ENCODE measurements at places on chromosomes 16 and 17.

DNA sequence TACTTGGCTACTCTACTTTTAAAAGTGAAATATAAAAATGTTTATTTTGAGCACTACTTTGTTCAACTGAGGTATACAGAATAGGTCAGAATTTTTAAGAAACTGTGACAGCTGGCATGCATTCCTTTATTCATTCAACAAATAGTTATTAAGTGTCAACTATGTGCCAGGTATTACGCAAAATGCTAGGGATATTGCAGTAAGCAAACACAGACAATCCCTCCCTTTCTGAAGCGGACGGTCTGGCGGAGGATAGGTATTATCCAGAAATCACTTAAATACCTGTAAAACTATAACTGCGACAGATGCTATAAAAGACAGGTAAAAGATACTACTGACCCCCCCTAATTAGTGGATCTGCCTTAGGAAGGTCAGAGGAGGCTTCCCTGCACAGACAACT, 26.1 kb downstream of the METTL16 start:
- no peak for DNase-seq

DNA sequence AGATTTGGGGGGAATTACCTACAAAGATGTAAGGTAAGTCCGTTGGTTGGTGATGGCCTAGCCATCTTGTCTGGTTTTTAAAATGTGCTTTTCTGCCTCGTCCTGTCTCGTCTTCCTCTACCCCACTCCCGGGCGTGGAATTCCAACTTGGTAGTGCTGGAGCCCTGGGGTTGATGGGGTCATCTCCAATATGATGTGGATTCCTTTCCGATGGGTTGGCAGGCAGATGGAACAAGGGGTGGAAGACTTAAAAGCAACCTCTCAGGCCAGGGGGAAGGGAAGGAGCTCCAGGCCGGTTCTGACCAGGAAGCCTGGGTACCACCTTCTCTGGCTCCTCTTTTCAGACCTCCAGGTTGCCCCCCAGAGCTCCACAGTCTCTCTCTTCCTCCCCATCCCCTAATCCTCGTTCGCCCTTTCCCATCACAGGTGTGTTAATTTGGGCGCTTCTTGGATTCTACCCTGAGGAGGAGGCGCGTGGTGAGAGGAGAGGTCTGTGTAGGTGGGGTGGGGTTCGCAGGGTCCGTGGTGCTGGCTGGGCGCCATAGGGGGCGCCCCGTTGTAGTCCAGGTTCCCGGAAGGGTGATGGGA, 5.1 kb upstream of the HOXB2 start:
- no peak for DNase-seq

- DNase-seq = no peak
Measured at GRCh38 chr17:74514632-74515334, 16.5 kb downstream of the CD300LB start.

DNA sequence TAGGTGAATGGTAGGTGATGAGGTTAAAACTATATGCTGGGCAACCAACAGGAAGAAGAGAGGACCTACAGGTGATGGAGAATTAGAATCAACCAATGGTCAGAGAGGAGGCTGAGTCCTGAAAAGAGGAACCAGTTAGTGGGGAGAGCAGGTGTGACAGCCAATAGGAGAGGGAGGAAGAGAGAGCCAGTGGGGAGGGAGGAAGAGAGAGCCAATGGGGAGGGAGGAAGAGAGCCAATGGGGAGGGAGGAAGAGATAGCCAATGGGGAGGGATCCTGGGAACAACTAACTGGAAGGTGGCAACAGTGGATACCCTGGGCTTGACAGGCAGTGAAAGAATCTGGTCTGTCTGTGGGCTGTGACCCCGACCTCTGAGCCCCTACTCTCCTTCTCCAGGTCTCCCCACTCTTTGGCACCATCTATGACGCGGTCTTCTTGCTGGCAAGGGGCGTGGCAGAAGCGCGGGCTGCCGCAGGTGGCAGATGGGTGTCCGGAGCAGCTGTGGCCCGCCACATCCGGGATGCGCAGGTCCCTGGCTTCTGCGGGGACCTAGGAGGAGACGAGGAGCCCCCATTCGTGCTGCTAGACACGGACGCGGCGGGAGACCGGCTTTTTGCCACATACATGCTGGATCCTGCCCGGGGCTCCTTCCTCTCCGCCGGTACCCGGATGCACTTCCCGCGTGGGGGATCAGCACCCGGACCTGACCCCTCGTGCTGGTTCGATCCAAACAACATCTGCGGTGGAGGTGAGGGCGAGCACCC, 3.7 kb downstream of the GUCY2D start:
- no peak for DNase-seq

GRCh38 chr16:10069374-10069773, 112.9 kb downstream of the GRIN2A start:
- DNase-seq = no peak

GRCh38 chr17:1228781-1229348, 41.4 kb upstream of the BHLHA9 start:
- DNase-seq = no peak

DNA sequence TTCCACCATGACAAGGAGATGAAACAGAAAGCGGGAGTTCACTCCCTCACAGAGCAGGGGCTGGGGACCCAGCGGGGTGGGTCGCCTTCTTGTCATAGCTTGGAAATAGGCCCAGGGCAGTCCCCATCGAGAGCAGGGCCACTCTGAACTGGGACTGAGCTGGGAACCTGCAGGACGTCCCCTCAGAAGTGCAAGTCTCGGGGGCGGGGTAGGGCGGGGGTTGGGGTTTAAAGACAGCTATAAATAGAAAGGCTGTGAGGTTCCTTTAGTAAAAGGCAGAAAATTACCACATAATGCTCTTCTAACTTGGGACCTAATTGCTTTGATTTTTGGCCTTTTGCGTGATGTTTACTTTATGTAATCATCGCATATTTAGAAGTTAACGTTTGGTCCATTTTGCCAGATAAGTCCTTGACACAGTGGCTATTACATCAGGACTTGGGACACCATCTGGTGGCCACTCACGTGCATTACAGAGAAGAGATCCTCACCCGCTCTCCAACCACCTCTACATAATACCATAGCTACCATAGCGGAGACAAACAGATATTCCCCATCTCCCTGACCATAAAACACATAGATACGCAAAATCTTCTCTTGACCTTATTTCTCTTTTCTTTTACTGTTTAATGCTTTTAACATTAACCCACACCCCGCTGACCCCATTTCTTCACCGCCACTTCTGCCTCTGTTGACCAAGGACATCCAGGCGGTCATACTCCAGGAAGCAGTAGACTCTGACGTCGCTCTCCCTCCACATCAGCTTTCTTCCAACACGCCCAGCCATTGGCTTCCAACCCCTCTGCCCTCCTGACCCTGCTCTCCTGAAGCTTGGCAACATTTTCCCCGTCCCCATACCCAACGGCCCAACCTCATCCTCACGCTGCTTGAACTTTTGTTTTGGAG, 27.5 kb upstream of the PIK3R6 start:
- peak; percentile 37 for DNase-seq

GRCh38 chr16:49498264-49498663, 124.7 kb downstream of the C16orf78 start:
- no peak for DNase-seq

DNA sequence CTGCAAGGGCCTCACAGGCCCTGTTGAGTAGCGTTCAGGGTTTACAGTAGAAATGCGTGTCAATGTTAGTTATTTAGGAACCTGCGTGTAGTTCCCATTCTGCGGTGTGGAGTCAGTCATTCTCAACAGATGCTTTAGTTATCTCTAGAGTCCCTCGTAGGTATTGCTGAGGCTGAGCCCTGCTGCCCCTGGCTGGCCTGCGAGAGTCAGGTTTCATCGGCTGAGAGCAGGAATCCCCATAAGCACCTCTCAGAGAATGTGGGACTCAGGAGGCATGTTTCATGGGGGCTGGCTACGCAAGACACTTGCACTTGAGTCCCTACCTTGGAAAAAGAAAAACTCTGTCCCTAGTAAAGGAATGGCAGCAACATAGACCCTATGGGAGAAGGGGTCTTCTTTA, 347.5 kb upstream of the ASIC2 start:
- DNase-seq = no peak

DNA sequence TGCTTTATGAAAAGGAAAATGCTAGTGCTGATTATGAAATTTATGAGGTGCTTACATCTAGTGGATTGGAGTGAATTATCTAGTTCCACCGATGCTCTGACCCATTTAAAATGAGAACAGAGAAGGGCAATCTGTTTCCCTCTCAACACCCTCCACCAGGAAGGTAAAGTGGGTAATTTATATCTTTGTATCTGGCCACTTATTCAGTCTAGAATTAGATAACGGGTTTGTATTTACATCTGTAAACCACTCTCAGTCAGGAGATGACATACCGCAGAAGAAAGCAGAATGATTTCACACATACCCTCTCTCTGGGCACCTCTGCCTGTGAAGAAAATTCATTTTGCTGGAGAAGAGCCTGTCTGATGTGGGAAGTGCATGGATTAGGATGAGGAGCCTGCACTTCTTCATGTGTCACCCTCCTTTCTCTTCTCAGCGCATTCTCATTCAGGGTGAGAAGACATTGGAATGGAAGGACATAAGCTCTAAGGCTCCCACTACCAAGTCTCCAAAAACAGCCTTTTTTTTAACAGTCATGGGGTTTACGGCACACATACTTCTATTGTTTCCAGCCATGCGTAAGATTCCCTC, 646.7 kb upstream of the SALL1 start:
- no peak for DNase-seq

DNA sequence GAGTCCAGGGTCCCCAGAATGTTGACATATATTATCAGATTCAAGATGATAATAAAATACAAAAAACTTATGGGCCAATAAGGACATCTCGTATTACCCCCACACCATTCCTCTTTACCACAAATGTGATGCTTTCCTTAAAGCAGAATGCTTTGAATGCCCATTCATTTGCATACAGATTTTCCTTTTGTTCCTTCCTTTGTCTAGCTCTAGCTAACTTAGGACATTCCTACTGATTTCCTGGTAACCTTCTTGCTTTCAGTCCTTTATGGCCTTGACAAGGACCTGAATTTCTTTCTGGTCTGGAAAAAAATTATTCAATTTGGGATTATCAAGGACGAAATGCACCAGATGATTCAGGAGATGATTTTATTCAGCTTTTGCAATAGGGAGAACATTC, 304.0 kb downstream of the TMEM114 start:
- DNase-seq = no peak

GRCh38 chr17:3903881-3904290, 11.0 kb upstream of the CAMKK1 start:
- DNase-seq = no peak

DNA sequence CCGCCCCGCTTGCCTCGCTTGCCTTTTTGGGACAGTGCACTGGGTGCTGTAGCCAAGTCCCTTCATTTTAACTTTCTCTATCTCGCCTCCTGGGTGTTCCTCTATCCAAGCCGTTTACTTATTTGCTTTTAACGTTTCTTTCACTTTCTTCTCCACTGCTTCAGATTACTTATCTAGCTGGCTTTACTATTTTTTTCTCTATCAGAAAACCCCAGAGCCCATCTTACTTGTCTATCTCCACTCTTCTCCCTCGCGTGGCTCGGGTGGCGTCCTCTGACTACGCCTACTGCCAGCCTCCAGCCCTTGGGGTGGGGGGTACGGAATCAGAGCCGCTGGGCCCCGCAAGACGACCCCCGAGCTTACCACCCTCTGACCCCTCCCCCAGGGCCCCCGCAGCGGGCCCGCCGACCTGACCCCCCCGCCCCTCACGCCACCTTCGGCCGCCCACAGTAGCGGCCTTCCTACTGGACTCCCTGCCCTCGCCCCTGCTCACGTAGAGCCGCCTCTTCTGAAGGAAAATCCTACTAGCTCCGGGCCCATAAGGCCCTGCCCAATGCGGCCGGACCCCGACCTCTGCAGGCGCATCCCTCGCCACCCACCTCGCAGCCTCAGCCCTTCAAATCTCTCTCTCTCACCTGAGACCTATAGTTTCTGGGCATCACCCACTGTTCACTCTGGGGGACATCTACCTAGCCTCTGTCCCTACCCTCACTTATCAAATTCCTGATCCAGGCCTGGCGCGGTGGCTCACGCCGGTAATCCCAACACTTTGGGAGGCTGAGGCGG, 1.0 kb upstream of the SLC12A4 start:
- no peak for DNase-seq

GRCh38 chr17:44353672-44354331, 8.7 kb downstream of the GRN start:
- DNase-seq = no peak

DNA sequence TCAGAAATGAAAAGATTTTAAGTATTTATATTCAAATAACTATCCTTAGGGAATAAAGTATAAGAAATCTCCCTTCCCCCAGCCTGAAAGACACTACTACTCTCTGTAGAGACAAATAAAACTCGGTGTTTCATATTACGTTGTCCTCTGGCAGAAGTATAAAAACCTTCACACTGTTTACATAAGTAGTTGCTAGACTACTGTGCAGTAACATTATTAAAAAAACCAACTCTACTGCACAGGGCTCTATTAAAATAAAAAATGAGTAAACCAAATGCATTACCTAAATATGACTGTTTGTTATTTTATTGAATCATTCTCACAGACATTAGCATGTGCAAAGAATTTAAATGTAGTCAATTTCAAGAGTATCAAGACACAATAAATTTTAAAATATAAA, 67.4 kb downstream of the MED13 start:
- no peak for DNase-seq

- DNase-seq = peak; percentile 44
Measured at GRCh38 chr17:34998205-34998604, 17.9 kb downstream of the LIG3 start.

DNA sequence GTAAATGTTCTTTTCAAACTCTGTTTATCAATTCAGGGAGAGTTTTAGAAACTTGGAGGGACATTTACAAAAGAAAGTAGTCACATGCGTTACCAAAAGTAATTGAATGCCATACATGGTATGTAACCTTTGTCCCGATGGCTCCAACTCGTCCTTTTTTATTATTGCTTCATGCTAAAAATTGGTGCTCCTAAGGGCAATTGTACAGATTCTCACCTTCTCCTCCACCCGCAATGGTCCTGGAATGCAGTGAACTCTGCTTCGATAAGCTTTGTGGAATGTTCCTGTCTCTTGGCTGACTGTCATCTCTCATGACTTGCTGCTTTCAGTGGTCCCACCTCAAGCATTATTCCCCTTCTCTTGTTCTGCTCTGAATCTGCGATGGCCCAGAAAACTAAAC, 20.9 kb downstream of the GNAO1 start:
- no peak for DNase-seq

- DNase-seq = no peak
Measured at GRCh38 chr16:79876332-79876730, 275.8 kb upstream of the MAF start.

DNA sequence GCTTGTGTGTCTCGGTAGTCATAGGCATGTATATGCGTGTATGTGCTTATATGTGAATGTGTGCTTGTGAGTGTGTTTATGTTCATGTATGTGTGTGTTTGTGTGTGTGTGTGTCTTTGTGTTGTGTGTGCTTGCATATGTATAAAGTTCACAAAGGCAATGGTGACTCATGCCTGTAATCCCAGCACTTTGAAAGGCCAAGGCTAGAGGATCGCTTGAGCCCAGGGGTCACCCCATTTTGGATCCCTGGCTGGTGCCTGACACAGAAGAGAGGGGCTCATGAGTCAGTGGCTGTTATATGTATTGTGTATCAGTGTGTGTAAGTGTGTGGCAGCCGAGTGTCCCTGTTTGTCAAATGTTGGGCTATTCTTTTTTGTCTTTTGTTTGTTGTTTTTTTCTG, 69.3 kb downstream of the ABCC1 start:
- DNase-seq = no peak

GRCh38 chr17:1573932-1574696, 11.5 kb upstream of the PITPNA start:
- DNase-seq = peak; percentile 55

Measured in NCI-H226 (cell line).